Ovary (tissue), 10 donors: ENCODE measurements at places on chromosomes 16 and 17. TPM values are rescaled to one million over a fixed set of nuclear protein-coding genes. Genes with fewer than 3 reads are reported as not detected.

The KCNH6 gene
- not detected for total RNA-seq

The ACAP1 gene
- 5.5 TPM for total RNA-seq

The OTOA gene
- total RNA-seq: 0.47 TPM

The TEKT5 gene
- total RNA-seq: 0.59 TPM

The DBNDD1 gene
- total RNA-seq: 6.2 TPM

The ORMDL3 gene
- total RNA-seq: 58.3 TPM

The PRSS33 gene
- 0.82 TPM for total RNA-seq

The TBC1D3L gene
- 12.4 TPM for total RNA-seq

The CDH8 gene
- total RNA-seq: 0.42 TPM

The LHX1 gene
- 3.6 TPM for total RNA-seq

The TNFRSF13B gene
- not detected for total RNA-seq

The HAS3 gene
- 2.4 TPM for total RNA-seq

The TEX19 gene
- not detected for total RNA-seq

The SLC13A2 gene
- total RNA-seq: not detected

The CTF1 gene
- total RNA-seq: 13.7 TPM

The CPSF4L gene
- not detected for total RNA-seq

The CDH1 gene
- total RNA-seq: 7.7 TPM

The ADAM11 gene
- 1.5 TPM for total RNA-seq

The DHRS7C gene
- not detected for total RNA-seq

The TRPV2 gene
- total RNA-seq: 18.4 TPM

The SP6 gene
- 1.4 TPM for total RNA-seq

The HMOX2 gene
- 37.5 TPM for total RNA-seq

The HOXB5 gene
- total RNA-seq: 0.45 TPM

The CDK5R1 gene
- total RNA-seq: 1.3 TPM

The KRT32 gene
- not detected for total RNA-seq

The TMEM235 gene
- total RNA-seq: not detected

The AANAT gene
- total RNA-seq: not detected

The HBZ gene
- total RNA-seq: not detected

The SLC12A3 gene
- not detected for total RNA-seq

The SECTM1 gene
- total RNA-seq: 9.1 TPM

The TLK2 gene
- total RNA-seq: 34.8 TPM

The ADGRG1 gene
- total RNA-seq: 26.7 TPM

The TNS4 gene
- not detected for total RNA-seq

The CNTNAP1 gene
- 41.4 TPM for total RNA-seq

The SUMO2 gene
- 90.0 TPM for total RNA-seq

The CBFA2T3 gene
- 1.2 TPM for total RNA-seq

The NOL11 gene
- 22.5 TPM for total RNA-seq

The SLC5A2 gene
- 0.36 TPM for total RNA-seq

The TEX14 gene
- 0.13 TPM for total RNA-seq

The MRC2 gene
- total RNA-seq: 111 TPM

The BRIP1 gene
- total RNA-seq: 2.0 TPM

The RUSF1 gene
- total RNA-seq: 85.2 TPM

The IGSF6 gene
- total RNA-seq: 1.6 TPM

The NDUFAF8 gene
- 26.6 TPM for total RNA-seq

The GPR179 gene
- total RNA-seq: 0.11 TPM

The SLC7A5 gene
- total RNA-seq: 5.5 TPM

The TMEM219 gene
- total RNA-seq: 112 TPM

The DRC7 gene
- 0.84 TPM for total RNA-seq

The CDH3 gene
- total RNA-seq: 58.9 TPM

The ATAD5 gene
- total RNA-seq: 1.5 TPM

The GNAO1 gene
- total RNA-seq: 2.7 TPM

The SSTR5 gene
- not detected for total RNA-seq

The TP53TG3C gene
- not detected for total RNA-seq

The CA7 gene
- not detected for total RNA-seq

The PHOSPHO1 gene
- total RNA-seq: not detected

The CLEC3A gene
- total RNA-seq: not detected

The SYT17 gene
- 1.3 TPM for total RNA-seq
